ENCODE measurements at places on chromosomes 2 and 18.

DNA sequence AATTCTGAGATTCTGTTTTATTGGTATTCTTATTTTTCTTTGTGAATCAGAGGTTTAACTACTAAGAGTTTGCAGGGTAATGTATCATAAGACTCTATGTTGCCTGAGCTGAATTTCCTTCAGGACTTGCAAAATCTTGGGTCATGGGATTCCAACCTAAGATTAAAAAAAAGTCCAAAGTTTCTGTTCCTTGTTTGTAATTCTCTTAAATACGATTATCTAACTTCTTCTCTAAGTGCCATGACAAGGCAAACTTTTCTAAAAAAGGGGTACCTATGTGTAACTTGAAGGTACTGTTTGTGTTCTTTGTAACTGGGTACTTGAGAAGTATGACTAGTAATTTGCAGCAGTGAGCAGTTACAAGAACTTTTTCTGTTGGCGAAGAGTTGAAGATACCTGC is 181.3 kb upstream of the ZEB2 start:
- DNase-seq = no peak

DNA sequence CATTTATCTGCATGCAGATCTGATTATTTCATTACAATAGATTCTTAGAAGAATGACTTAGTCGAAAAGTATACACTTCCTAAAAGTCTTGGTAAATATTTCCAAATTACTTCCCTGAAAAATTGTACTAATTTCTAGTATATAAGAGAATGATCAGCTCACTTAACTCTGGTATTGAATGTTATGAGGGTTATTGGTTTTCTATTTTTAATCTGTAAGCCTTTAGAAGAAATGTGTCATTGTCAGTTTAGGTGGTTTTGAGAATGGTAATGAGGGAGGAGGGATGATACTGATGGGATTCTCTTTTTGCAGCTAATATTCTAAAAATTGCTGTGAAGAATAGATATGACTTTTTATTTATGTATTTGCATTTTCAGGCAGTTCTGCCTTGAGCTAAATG is 23.9 kb downstream of the MOB4 start:
- no peak for DNase-seq

DNA sequence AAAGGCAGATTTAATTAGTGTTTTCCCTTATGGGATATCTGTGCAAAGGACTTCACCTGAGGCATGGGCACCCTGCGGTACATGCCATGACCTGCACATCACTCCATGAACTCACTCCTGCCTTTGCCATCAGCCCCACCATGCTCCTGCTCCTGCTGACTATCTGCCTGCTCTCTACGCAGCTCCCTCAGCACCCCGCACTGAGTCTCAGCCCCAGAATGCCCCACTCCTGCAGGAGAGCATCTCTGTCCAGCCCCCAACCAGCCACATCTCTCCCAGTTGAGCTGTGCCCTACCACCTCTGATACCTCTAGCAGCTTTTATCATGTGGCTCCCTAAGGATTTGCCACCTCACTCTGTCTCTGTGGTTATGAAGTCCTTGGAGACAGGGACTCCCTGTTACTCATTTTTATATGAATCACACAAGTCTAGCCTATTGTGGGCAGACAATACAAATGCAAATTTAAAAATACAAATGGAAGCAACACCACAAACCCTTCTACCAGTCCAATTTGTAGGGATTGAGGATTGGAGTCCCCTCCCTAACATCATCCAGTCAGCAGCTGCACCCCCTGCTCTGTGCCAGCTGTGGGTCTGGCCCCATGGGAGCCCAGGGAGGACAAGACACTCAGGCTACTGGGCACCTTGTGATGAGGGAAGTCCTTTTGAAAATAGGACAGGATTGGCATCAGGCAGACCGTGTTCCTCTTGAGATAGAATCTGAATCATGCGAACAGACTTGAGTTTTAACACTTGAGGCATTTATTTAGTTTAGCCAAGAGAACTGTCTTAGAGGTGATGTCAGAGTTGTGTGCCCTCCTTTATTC is 689.6 kb upstream of the HS6ST1 start:
- DNase-seq = no peak

DNA sequence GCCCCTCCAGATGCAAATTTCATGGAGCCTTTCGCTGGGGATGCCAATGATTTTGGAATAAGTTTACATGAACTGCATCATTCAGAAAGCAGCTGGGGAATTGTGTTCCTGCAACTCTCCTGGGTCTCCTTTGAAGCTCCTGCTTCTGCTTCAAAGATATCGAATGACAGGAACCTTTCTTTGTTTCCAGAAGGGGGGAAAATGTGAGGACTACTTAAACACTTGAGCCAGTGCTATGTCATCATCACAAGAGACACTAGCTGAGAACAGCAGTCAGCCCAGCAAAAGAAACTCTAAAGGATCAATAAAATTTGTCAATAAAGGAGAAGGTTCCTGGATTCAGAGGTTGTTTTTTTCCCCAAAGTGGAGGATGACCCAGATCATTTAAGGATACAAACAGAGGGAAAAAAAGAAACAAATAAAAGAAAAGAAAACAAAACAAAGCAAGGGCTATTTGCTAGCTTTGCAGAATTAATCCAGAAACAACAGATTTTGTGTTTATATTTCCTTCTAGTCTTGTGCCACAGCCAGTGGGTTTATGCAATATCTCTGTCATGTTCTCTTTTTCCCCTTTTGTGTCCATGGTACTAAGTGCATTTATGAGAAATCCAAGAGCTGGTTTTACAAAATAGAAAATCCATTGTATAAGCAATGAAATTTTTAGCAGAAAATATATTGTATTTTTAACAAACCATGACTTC is 463.7 kb downstream of the CDH2 start:
- no peak for DNase-seq

- no peak for DNase-seq
These were observed 47.0 kb downstream of the PARD6G start for GRCh38 chr18:80200171-80200931.

DNA sequence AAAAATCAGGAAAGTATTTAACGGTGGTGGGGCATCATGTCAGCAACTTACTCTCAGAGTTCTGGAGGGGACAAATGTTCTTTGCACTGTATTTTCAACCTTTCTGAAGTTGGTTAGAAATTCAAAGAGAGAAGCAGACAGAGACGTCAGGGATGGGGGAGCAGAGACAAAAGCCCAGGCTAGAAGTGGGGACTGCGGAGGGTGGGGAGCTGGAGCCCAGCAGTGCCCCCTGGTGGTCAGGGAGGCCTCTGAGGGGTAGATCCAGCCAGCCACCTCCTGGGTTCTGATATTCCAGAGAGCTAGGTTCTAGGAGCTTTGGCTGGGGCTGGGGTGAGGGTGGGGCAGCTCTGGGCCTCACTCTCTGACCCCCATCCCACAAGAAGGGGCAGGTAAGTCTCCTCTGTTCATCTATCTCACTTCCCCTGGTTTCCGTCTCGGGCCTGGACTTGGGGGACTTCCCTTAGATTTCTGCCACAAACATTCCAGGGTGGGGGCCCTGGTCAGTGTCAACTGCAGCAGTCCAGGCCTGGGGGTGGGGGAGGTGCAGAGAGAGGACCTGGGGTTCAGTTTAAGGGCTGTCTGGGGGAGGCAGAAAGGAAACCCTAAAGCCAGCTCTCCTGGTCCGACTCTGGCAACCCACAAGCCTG is 8.9 kb downstream of the TNS1 start:
- peak; percentile 25 for DNase-seq

DNA sequence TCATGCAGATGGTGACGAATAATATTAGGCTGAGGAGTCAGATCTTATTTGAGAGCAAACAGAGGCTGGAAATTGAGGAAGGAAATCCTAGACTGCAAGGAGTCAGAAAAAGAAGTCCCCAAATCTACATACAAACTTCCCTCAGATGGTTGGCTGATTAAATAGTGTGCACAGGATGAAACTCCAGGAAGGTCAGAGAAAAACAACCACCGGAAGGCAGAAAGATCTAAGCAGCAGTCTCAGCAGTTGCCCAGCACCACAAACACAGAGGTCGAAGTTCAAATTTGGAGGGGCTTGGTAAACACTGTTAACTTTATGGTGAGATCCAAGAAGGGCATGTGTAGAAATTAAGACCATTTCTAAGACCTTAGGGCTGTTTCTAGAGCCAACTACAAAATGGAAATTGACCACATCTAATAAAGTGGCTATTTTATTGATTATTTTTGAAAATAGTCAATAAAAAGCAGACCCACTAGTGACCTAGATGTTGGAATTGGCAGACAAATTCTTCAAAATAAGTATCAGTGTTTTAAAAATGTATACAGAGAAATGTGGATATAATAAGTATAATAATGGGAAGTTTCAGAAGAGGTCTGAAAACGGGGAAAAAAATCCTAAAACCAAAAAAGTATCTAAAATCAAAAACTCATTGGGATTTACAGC is 134.8 kb downstream of the GALNT1 start:
- DNase-seq = no peak

GRCh38 chr2:99689145-99689742 is 199.4 kb upstream of the REV1 start:
- DNase-seq = no peak

GRCh38 chr2:182868054-182868796 is 1.8 kb upstream of the FRZB start:
- no peak for DNase-seq

DNA sequence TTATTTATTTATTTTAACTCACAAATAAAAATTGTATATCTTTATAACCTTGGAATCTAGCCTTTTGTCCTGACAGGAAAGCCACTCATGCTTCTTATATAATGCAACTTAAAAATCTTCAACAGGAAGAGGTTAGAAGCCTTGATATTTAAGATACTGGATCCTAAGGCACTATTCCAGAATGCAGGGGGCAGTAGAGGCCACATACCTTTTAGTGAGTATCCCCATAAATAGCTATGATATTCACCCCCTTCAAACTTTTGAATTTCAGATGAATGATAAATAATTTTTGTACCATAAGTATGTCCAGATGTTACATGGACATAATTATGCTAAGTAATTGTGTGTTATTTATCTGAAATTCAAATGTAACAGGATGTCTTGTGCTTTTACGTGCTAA is 592.7 kb upstream of the VRK2 start:
- no peak for DNase-seq

GRCh38 chr18:45349019-45349418 is 266.3 kb upstream of the SLC14A2 start:
- DNase-seq = no peak

DNA sequence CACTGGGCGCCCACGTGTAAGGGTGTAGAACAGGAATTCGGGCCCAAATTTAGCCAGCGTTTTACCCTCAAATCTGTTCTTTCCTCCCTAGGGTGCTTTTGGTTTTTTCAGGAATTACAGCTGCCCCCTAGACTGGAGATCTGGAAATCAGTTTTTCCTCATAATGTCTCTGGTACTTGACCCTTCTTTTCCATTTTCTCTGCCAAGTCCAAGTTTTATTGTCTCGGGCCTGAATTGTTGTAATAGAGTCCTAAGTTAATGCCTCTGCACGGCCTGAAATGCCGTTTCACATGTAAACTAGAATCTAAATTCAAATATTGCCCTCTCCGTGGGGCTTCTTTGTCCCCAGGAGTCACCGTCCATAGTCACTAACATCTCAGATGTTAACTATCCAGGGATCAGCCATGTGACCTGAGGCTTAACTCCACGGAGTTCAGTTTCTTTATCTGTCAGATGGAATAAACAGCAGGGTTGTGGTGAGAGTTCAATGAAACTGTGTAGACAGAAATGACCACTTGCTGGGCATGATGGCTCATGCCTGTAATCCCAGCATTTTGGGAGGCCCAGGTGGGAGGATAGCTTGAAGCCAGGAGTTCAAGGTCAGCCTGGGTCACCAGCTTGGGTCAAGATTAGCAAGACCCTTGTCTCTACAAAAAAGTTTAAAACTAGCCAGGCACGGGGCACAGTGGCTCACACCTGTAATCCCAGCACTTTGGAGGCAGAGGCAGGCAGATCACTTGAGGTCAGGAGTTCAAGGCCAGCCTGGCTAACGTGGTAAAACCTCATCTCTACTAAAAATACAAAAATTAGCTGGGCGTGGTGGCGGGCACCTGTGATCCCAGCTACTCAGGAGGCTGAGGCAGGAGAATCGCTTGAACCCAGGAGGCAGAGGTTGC is 12.7 kb upstream of the CABLES1 start:
- DNase-seq = no peak

DNA sequence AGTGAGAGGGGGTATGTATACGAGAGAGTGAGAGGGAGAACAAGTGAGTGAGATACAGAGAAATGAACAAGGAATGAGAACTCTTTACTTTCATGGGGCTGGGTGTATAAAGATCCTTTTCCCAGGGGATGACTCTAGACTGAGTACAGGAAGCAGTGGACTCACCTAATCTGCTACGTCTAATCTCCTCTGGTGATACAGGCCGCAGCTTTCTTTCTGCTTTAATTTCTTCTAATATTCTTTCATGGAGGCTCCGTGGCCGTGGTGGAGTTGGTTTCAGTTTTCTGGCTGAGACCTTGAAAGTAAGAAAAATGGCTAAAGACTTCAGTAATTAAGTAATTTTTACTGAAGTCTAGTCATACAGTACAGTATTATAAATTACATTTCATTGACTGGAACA is 85.2 kb downstream of the PRELID3A start:
- DNase-seq = no peak

GRCh38 chr2:107392241-107392704 is 434.4 kb upstream of the RGPD4 start:
- no peak for DNase-seq

DNA sequence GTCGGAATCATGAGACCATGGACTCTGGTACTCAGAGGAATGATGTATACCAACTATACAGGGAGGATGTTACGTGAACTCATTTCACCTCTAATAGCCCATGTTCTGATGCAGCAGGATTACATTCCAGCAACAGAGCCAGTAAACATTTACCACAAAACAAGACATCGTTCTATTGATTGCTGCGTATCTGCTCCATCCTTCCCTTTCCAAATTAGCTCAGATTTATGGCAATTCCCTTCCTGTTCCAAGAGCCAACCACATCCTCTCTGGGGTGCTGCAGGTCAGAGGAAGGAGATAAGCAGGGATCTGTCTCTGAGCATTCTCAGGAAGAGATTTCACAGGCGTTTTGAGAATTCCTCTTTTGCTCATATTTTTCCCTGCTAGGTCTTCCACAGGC is 98.3 kb downstream of the KLF7 start:
- no peak for DNase-seq

DNA sequence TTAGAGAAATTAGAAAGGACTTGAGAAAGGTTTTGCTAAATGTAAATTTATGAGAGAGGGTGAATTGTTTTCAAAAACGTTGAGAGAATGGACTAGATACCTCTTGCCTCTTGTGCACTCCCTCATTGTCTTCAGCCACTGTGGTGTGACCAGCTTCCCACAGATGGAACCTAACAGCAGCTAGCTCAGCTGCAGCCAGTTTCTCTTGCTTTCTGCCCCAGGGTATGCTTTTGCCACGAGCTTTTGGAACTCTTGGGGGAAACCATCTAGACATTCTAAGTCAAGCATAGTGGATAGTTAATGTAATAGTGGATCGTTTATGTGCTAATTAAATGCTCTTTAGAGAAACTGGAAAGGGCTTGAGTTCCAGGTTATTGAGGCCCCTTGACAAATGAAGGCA is 288.2 kb downstream of the CTNNA2 start:
- no peak for DNase-seq
